ENCODE measurements at places on chromosomes 11 and 22. TPM values are rescaled to one million over a fixed set of nuclear protein-coding genes. Genes with fewer than 3 reads are reported as not detected.

Gene H19
- total RNA-seq: 151 TPM

Gene XKR3
- total RNA-seq: not detected

Gene CHST1
- total RNA-seq: 1.3 TPM

- peaks cover 5% of the 10 kb centered on the region for H3K27me3 ChIP-seq
- H3K27ac ChIP-seq: no peak overlapping the region
Measured at GRCh38 chr11:60953781-60954180, 1.8 kb upstream of the SLC15A3 start.

GRCh38 chr11:128848815-128849455 is 18.2 kb downstream of the KCNJ1 start:
- H3K27ac ChIP-seq: no peak overlapping the region
- peaks cover 30% of the 10 kb centered on the region for H3K4me1 ChIP-seq
- no peak overlapping the region for H3K4me3 ChIP-seq
- H3K27me3 ChIP-seq: no peaks in the 10 kb centered on the region
- H3K36me3 ChIP-seq: no peaks in the 10 kb centered on the region

- no peak overlapping the region for H3K27ac ChIP-seq
- H3K36me3 ChIP-seq: no peaks in the 10 kb centered on the region
- no peak for DNase-seq
- H3K4me3 ChIP-seq: no peak overlapping the region
- H3K4me1 ChIP-seq: no peaks in the 10 kb centered on the region
- H3K27me3 ChIP-seq: no peaks in the 10 kb centered on the region
Measured at GRCh38 chr11:121563900-121564822, 111.4 kb upstream of the SORL1-AS1 start.

DNA sequence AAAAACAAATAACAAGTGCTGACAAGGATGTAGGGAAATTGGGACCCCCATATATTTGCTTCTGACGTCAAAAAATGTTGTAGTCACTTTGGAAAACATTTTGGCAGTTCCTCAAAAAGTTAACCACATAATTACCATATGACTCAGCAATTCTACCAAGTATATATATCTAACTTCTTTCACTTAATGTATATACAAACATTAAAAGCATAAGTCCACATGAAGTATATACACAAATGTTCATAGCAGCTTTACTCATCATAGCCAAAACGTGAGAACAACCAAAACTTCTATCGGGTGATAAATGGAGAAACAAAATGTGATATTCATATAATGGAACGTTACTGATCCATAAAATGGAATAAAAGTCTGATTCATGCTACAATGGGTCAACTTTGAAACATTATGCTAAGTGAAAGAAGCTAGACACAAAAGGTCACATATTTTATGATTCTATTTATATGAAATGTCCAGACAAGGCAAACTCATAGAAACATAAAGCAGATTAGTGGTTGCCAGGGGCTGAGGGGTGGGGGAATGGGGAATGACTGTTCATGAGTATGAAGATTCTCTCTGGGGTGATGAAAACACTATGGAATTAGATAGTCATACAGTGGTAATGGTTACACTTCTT is 48.7 kb upstream of the TEAD1 start:
- DNase-seq: no peak
- no peaks in the 10 kb centered on the region for H3K36me3 ChIP-seq
- no peaks in the 10 kb centered on the region for H3K4me1 ChIP-seq
- H3K4me3 ChIP-seq: no peak overlapping the region
- H3K27ac ChIP-seq: no peak overlapping the region
